IMR-90 (cell line): ENCODE measurements at places on chromosomes 16 and 17. TPM values are rescaled to one million over a fixed set of nuclear protein-coding genes. Genes with fewer than 3 reads are reported as not detected.

The DNAH3 gene
- not detected in 2 replicates for total RNA-seq

The GFER gene
- 6.8 and 8.6 TPM in 2 replicates for total RNA-seq

The GP1BA gene
- not detected in 2 replicates for total RNA-seq

The SMIM5 gene
- total RNA-seq = not detected in 2 replicates

The DPEP3 gene
- not detected in 2 replicates for total RNA-seq

The GDPD1 gene
- total RNA-seq = 0.72 and 1.1 TPM in 2 replicates

The KRT39 gene
- total RNA-seq = not detected in 2 replicates

The ELMO3 gene
- 0.28 and 0.36 TPM in 2 replicates for total RNA-seq

The CHD9NB gene
- total RNA-seq = 1.1 TPM in 2 replicates

The KRTAP1-5 gene
- total RNA-seq = 33.1 and 34.8 TPM in 2 replicates
